ENCODE measurements at places on chromosomes 4 and X.

DNA sequence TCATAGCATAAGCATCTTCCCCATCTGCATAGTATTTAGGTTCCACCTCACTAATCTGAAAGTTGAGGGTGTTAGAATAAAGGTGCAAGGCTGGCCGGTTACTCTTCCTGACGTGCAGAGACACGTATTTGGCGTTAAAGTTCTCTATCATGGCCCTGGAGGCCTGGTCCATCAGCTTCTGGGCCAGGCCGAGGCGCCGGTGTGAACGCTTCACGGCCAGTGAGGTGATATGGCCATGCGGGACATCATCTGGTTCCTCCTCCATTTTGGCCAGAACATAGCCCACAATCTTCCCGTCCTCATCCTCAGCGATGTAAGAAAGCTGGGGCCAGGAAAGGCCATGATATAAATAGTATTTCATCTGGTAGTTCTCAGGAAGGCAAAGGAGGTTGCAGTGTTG, 425 bp downstream of the NAA11 start:
- DNase-seq = no peak

GRCh38 chr4:143700046-143700415, 444 bp downstream of the FREM3 start:
- no peak for DNase-seq

GRCh38 chr4:52071791-52072546, 20.9 kb downstream of the SPATA18 start:
- no peak for DNase-seq

GRCh38 chr4:33536898-33537297, 2707.4 kb downstream of the ARAP2 start:
- DNase-seq = no peak

- no peak for DNase-seq
Measured at GRCh38 chrX:118352566-118352965, 6.7 kb downstream of the WDR44 start.

DNA sequence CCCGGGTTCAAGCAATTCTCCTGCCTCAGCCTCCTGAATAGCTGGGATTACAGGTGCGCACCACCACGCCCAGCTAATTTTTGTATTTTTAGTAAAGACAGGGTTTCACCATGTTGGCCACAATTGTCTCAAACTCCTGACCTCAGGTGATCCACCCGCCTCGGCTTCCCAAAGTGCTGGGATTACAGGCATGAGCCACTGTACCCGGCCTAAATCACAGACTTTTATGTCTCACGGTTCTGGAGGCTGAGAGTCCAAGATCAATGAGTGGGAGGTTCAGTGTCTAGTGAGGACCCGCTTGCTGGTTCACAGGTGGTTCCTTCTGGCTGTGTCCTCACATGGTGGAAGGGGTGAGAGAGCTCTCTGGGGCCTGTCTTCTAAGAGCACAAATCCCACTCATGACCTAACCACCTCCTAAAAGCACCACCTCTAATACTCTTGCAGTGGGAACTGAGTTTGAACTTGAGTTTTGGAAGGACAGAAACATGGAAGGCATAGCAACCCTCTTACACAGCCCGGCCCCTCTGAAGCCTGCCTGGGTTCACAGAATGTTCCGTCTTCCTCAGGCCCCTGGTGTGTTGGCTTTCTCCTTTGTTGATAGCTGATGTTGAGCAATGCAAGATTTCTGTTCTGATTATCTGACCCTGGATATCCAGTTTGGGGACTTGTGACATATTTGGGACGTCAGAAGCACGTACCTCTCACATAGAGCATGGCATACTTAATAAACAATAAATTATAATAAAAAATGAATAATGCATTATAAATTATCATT, 1.9 kb upstream of the AKAP17A start:
- no peak for DNase-seq

DNA sequence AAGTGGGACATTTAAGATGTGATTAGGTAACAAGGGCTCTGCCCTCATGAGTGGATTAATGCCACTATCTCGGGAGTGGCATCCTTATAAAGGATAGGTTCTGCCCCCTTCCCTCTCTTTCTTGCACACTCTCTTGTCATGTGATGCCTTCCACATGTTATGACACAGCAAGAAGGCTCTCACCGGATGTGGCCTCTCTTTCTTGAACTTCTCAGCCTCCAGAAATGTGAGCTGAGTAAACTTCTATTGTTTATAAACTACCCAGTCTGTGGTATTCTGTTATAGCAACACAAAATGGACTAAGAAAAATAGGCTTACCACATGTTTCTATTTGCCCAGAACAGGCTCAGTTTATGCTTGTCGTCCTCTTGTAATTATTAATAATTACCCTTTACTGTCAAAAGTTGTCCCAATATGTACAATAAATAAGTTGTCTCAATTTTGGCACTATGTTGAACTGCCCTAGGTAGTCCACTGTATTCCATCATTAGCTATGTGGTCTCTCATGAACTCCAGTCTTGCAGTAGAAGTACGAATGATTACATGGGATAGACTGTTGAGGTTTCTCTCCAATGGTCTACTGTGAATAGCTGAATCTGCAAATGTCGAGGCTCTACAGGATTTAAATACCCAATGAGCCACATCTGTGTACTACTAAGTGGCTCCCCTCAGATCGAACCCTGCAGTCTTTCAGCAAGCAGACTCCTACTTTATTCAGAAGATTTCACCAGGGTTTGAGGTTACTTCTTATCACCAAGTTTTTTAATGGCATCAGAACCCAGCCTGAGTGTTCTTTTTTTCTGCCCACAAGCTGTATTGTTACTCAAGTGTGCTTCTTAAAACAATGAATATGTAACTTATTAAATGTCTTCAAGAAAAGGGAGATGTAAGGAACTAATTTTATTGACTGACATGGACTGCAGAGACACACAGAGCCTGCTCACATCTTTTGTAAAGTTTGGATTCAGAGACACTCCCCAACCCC, 102.0 kb upstream of the LEF1 start:
- DNase-seq = peak; percentile 51

DNA sequence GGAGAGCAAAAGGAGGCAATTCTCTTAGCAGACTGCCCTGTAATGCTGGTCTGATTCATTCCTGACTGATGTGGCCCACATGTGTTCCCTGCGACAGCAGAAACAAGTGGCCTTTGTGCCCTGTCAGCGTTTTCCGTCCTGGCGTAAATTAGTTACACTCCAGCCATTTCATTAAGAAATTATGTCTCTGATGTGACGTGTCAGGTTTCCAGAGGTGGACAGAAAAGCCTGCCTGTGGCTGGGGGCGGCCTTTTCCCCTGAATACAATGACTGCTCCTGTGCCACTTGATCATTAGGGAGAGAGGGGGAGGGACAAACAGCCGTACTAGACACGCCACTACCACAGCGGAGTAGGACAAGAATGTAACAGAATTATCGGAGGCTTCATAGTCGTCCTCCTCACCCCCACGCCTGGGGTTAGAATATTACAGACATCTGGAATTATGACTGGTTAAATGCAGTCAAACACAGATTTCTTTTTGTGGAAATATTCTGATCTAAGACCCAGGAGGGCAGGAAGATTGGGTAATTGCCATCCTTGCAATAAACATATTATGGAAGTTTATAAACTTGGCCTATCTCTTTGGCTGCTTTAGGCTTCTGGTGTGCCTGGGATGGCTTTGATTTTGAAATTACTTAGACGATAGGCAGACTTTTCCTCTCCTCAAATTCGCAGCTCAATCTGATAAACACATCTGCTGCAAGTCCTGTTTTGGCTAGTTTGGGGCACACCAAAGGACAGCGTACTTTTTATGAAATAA, 146.2 kb upstream of the BCOR start:
- DNase-seq = no peak

DNA sequence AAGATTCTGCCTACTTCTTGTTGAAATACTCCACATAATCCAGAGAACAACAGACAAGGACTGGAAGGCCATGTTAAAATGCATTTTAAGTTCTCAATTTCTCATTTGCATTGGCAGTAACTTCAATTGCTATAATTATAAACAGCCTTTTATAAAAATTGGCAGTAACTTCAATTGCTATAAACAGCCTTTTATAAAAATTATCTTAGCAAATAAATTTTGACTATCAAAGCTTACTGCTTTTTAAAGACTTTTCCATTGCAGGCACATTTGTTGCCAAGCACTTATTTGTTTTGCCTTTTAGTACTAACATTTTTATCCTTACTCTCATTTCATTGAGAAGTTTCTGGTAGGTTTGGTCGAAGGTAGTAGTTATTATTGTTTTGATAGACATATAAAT, 17.8 kb downstream of the SCFD2 start:
- DNase-seq = no peak

- no peak for DNase-seq
Measured at GRCh38 chr4:3375688-3376087, 66.1 kb upstream of the HGFAC start.

DNA sequence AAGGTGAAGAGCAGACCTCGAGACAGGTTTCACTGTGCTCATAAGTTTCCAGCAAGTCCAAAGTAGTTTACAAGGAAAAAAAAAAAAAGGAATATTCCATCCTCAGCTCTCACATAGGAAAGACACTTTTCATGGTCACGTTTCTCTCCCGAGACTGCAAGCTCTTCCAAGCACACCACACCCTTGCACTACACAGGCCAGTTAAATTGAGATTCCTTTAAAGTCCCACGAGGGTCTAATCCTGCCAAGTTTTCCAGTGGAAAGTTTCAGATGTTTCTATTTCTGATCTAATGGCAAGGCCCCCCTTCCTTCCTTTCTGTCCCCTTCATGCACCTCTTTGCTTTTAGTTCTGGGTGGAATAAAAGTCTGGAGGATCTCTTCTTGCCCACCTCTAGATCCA, 67.9 kb upstream of the PCDH19 start:
- DNase-seq = no peak

DNA sequence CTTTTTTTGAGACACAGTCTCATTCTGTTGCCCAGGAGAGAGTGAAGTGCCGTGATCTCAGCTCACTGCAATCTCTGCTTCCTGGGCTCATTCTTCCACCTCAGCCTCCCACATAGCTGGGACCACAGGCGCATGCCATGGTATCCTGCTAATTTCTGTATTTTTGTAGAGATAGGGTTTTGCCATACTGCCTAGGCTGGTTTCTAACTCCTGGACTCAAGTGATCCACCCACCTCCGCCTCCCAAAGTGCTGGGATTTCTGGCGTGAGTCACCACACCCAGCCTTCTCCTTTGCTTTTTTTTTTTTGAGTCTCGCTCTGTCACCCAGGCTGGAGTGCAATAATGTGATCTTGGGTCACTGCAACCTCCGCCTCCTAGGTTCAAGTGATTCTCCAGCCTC, 94.1 kb downstream of the PDS5A start:
- DNase-seq = no peak
